ENCODE measurements at places on chromosomes 7 and 10.

DNA sequence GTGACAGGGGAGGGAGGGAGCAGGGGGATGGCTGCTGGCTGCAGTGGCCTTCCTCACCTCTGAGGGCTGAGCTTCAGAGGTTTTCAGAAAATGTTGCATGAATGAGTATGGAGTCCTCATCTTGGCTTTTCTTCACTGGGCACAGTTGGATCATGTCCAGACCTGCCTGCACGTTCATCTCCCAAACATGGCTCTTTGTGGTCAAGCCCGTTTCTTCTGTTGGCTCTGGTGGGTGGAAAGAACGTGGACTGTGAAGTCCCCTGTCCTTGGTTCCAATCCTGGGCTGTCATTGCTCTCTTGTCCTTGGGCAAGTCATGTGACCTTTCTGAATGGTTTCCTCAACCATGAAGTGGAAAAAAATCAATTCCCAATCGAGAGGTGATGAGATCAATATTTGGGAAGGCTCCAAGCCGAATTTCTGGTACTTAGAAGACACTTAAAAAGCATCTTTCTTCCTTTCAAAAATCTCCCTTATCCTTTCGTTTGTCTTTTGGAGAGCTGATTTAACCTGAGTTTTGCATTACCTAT, 34.5 kb downstream of the TSPAN14 start:
- DNase-seq = no peak

- DNase-seq = no peak
Observed at GRCh38 chr7:96901822-96902445, 103.4 kb upstream of the DLX6 start.

- no peak for DNase-seq
Observed at GRCh38 chr10:68792115-68792514, 35.2 kb upstream of the STOX1 start.

GRCh38 chr10:119651514-119652360, 557 bp downstream of the BAG3 start:
- DNase-seq = peak; percentile 13

DNA sequence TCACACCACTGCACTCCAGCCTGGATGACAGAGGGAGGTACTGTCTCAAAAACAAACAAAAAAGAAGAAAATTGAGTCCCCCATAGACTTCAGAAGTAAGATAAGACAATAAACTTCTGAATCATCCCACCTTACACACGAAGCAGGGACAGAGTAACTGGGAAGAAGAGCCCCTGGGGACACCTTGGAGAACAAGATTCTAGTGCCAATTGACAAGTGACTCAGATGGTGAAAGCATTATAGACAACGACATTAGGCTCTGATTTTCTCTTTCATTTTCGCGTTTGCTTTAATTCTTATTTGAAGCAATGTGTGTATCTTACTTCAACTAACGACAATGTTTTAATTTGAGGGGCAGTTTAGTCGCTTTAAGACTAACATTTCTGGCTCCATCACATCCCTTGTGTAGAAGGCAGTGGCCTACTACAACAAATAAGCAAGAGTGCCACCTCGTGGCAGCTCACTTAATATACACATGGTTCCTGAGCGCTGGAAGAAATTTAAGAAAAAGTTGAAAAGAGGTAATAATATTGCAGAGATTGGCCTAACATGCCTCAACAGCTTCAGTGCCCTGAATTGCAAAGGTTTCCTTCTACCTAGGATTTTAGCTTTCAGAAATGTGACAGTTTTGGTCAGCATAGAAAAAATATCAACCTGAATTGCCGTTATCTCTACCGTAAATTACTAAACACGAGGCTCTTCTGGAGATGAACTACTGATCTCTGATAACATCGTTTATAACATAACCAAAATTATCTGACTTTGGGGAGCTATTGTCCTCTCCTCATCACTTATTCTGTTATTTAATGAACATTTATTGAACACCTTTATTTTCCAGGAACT, 36.7 kb downstream of the ASNS start:
- DNase-seq = peak; percentile 59

DNA sequence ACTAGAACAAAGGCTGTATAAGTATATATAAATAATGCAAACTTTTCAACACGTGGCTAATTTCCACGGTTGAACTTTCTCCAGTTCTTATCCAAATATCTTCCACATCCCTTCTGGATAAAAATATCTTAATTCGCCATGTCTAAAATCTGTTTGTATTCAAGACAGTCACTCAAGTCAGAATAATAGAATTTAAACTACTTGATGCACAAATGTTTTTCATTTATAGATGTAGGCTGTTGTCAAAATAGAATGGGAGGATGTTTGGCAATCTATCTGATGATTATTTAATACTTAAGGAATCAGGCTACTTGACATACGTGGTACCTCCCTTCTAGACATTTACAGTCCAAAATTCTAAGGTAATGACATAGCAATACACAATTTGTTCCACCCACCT, 204.3 kb downstream of the TWIST1 start:
- no peak for DNase-seq

GRCh38 chr7:87599336-87599735, 1.3 kb downstream of the ABCB1 start:
- DNase-seq = no peak

- no peak for DNase-seq
Observed at GRCh38 chr7:140883378-140883777, 41.4 kb downstream of the BRAF start.

DNA sequence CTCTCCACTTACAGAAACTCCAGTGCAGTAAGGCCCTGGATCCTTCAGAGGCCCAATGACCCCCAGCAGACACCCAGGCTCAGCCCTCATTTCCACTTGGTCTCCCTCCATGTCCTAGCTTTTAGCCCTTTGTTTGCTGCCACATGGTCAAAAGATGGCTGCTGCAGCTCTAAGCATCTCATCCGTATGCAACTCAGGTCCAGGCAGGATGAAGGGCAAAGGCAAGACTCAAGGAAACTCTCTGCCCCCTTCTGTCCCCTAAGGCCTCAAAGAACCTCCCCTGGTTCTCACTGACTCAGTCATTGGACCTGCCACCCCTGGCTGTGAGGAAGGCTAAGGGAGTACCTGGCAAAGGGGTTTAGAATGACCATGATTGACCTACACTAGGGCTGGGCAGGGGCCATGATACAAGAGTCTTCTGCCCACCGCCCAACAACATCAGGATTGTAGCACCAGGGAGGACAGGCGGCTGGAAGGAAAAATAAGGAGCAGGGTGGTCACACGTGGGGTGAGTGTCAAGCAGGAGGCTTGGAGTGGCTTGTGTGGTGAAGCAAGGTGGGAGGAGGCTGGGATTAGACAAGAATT, 303.8 kb upstream of the ZMIZ1 start:
- DNase-seq = no peak
